Fibroblast of skin of back (primary cell): ENCODE measurements at places on chromosomes 11 and 22.

GRCh38 chr22:32364210-32364609 is 6.5 kb downstream of the RFPL3 start:
- DNase-seq = no peak

DNA sequence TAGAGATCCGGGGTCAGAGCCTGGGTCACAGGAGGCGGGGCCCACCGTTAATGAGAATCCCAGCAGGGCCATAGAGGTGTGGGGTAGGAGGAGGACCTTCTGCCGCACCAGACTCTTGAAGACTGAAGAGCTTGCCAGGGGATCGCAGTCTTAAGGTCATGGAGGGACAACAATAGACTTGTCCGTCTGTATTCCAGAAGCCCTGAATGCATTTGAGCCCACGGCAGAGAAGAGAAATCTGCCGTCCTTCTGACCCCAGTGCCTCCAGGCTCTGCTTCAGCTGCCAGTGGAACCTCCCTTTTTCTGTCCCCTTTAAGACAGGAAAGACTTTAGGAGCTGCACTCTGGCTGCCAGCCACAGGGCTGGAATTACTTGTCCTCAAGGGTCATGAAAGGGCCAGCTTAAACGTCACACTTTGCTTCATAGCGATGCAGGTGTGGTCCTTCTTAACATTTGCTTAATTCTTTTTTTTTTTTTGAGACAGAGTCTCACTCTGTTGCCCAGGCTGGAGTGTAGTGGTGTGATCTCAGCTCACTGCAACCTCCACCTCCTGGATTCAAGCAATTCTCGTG is 15.5 kb upstream of the ST3GAL4 start:
- no peak for DNase-seq

- no peak for DNase-seq
Measured at GRCh38 chr22:42587588-42588175, 27.0 kb downstream of the POLDIP3 start.

GRCh38 chr11:132093536-132094259 is 723.3 kb downstream of the NTM start:
- DNase-seq = no peak

GRCh38 chr22:36713436-36713835 is 9.9 kb upstream of the CACNG2 start:
- no peak for DNase-seq

- DNase-seq = no peak
Measured at GRCh38 chr11:57781529-57781943, 19.9 kb downstream of the CTNND1 start.

GRCh38 chr11:47857892-47858543 is 9.9 kb upstream of the NUP160 start:
- peak; percentile 46 for DNase-seq

- peak; percentile 71 for DNase-seq
Measured at GRCh38 chr11:61834278-61835048, 6.4 kb downstream of the FADS2 start.

- peak; percentile 75 for DNase-seq
Measured at GRCh38 chr22:38114484-38115398, 4.3 kb upstream of the BAIAP2L2 start.

DNA sequence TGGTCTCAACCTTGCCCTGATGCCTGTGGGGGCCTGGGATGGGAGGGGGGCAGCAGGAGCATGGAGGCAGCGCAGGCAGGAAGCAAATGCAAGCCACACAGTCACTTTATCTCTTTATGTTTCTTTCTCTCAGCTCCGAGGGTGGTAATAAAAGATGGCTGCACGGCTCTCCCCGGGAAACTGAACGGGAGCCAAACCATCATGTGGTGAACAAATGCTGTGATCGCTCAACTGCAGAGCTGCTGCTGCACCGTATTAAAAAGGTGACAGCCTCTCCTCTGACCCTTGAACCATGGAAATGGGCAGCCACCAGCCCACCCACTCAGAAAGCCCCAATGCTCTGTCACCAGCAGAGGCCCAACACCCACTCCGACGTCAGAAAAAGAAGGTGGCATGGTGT is 110.0 kb downstream of the TIMP3 start:
- DNase-seq = no peak

GRCh38 chr22:19758896-19759426 is 1.6 kb upstream of the TBX1 start:
- DNase-seq = no peak

GRCh38 chr11:94574193-94574961 is 7.2 kb downstream of the PIWIL4 start:
- peak; percentile 89 for DNase-seq

DNA sequence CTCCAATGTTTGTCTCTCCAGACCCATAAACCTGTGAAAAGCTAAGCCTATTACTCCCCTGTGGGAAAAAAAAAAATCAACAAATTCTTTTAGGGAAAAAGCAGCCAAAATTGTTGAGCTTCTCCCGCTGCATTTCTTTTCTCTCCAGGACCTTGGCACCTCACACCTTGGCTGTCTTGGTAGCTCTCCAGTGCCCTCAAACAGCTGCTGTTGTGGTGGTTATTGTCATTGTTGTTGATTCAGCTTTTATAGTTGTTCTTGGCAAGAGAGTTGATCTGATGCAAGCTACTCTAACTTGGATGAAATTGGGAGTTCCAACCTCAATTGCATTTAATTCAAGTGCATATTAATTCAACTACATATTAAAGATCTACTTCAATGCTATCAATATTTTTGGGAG is 516.9 kb upstream of the LARGE1 start:
- no peak for DNase-seq

DNA sequence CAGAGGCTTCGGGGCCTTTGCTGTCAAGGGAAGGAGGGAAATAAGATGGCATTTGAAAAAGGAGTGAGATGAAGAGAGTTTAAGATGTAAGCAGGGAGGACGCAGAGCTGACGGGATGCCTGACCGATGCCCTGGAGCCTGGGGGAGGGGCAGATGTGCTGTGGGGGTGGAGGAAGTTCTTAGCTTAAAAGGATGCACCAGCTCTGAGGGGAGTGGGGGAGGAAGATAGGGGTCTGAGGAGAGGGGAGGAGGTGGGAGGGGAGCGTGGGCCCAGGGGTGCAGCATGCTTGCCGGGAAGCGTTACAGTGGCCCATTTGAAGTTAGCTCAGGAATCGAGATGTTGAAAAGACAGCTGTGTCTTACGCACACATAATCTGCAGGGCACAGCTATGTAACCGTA is 56.3 kb downstream of the RPS6KA4 start:
- DNase-seq = no peak

- peak; percentile 68 for DNase-seq
Measured at GRCh38 chr11:130390071-130390758, 38.2 kb downstream of the ADAMTS8 start.

- DNase-seq = no peak
Measured at GRCh38 chr11:62851807-62852522, 12.6 kb upstream of the WDR74 start.

DNA sequence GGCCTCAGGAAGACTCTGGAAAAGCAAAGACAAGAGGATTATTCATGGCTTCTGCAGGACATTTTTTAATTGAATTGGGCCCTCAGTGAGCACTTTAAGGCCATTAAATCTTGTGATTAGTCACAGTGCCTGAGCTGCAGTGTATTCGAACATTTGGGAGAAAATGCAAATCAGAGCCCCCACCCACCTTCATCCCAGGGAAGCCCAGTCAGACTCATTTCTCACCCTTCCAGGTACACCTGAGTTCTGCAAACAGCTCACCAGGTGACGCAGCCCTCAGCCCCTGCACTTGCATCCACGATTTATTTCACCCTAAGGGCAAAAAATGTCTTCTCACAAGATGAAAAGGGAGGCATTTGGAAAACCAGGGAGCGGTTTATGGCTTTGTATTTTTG is 128.7 kb downstream of the MPPED1 start:
- DNase-seq = no peak
